ENCODE measurements at places on chromosomes 1 and 21.
A peak's percentile ranks its signal among the peaks of the same experiment; 100 is the strongest.

- DNase-seq = no peak
Measured at GRCh38 chr1:56216218-56216617, 363.1 kb downstream of the PLPP3 start.

- no peak for DNase-seq
Measured at GRCh38 chr21:46675595-46676280, 40.3 kb downstream of the PRMT2 start.

- no peak for DNase-seq
Measured at GRCh38 chr1:183753464-183753891, 51.4 kb upstream of the RGL1 start.

DNA sequence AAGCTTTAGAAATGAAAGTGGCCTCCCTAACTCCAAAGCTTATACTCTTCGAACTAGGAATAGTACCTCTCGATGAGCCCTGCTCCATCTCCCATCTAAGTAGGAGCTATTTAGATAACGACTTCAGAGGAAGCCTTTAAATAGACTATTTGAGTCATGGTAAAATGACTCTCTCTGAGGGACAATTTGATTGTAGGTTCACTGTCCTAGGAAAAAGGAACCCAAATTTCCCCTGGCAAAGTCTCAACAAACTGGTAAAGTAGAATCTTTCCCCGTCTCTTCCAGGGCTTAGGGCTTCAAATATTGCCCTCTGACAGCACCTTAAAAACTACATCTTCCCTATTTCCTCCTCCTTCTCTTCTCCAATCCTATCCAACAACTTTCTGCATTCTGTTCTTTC lies 2.0 kb upstream of the FCER1A start:
- no peak for DNase-seq

- DNase-seq = no peak
Measured at GRCh38 chr21:41043014-41043413, 124.9 kb upstream of the BACE2 start.

DNA sequence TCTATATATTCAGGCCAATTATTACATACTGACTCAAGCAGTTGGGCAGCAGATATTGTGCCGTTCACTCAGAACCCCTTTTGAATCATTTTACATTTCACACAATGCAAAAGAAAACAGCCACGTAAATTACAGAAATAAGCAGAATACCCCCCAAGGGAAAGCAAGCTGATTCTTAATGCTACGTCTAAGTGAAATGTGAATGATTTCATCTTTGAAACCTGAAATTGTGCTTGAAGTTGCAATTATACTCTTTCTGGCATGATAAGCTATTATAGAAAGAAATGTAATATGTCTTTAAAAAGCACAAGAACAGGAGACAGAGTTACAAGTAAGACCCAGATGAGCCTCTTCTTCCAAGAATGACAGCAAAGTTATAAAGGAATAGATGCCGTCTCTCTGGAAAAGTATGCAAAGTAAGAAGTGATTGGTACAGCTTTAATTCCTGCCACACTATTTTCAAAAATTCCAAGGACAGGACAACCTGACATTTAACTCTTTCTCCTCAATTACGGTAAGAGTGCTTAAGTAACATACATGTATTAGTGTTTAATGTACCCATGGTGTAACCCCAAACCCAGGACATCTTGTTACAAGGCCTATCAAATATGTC lies 891.5 kb upstream of the ADGRL2 start:
- no peak for DNase-seq

- no peak for DNase-seq
Measured at GRCh38 chr21:29771491-29772066, 168.2 kb downstream of the GRIK1 start.

DNA sequence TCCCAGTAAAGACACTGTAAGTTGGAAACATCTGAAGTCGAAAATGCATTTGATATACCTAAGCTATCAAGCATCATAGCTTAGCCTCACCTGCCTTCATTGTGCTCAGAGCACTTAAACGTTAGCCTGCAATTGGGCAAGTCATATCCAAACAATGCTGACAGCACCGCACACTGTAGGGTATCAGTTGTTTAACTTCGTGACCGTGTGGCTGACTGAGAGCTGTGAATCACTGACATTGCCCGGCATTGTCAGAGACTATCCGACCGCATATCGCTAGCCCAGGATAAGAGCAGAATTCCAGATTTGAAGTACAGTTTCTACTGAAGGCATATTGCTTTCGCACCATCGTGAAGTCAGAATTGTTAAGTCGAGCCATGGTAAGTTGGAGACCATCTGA lies 41.5 kb downstream of the GALNT2 start:
- no peak for DNase-seq

- DNase-seq = no peak
Measured at GRCh38 chr1:227938276-227938675, 9.5 kb downstream of the WNT9A start.

DNA sequence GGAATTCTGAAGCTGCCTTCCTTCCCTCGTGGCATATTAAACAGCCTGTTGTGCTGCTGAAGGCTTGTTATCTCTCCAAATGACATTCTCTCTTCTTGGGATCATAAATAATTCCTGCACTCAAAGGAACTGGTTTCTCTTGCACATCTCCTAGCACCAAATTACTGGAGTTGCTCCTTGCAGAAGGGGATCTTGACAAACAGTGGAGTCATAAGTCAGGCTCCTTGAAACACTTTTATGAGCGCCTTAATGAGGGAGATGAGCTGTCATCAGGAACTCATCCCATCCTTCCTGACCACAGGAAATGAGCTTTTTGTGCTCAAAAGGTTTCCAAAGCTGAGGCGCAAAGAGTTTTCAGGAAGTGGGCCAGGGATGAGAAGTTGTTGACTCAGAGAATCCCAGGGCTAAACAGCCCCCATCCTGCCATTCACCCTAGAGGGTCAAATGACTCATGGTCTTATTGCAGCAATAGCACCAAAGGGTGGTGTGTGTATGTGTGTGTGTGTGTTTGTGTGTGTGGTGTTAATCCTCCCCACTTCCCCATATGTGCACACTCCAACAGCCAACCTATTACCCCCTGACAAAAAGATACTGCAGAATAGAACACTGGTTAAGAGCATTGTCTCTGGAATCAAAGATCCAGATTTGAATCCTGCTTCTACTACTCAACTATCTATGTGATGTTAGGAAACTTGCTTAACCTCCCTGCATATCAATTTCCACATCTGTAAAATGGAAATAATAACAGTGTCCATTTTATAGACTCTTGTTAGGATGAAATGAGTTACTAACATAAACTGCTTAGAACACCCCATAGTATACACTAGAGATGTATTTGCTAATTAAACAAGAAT lies 2.8 kb upstream of the PHC2 start:
- DNase-seq = peak; percentile 12

DNA sequence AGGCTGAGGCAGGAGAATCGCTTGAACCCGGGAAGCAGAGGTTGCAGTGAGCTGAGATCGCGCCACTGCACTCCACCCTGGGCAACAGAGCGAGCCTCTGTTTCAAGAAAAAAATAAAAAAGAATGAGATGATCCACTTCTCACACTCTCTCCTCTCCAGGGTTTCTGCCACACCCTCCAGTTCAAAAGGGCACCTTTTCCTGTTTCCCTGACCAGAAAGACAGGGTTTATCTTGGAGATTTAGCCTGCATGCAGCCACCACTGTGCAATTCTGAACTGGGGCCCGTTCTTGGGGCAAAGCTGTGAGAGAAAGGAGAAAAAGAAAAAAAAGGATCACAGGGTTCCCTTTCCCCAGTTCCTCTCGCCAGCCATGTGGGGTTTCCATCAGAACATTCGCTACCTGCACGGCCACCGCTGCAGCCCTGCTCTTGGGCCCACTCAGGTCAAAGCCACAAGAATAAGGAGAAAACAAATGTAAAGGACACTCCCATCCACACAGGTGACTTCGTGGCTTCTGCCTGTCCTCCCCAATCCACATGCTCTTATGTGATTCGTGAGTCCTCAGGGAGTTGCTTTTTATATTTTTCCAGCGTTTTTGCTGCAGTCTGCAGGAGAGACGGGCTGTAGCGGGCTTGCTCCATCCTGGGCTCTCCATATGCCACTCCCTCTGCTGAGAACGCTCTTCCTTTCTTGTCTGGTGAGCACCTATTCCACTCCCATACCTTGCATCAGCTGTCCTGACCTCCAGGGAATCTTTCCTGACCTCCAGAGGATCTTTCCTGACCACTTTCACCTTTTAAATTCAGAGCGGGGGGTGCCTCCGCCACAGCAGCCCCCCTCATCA lies 26.4 kb downstream of the GNG4 start:
- DNase-seq = no peak

- DNase-seq = no peak
Measured at GRCh38 chr21:38314558-38314957, 57.8 kb downstream of the KCNJ15 start.

DNA sequence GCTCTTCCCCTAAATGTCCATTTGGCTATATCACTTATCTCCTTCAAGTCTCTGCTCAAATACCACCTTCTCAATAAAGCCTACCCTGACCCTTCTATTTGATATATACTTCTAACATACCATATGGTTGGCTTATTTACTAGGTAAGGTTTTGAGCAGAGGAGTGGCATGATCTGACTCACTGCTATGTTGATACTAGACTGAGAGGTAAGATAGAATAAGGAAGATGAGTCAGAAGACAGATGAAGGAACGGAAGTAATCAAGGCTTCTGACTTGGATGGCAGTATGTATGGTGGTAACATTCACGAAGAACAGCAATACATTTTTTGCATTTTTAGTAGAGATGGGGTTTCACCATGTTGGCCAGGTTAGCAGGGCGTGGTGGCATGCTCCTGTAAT lies 4.8 kb upstream of the HRNR start:
- no peak for DNase-seq

DNA sequence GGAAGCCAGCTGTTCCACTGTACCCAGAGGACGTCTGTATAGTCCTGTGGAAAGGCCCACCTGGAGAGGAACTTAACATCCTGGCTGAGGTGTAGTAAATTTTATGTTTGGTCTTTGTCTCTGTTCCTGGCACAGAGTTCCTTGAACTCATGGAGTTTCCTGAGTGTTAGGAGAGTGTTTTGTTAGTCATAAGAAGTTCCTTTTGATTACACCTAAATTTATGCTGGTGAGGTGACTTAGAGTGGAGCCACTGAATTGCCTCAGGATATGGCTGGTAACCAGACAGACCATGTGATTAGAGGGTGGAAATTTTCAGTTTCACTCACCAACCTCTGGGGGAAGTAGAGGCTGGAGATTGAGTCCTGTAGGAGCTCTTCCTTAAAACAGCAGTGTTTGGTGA lies 57.9 kb downstream of the RASAL2 start:
- no peak for DNase-seq

DNA sequence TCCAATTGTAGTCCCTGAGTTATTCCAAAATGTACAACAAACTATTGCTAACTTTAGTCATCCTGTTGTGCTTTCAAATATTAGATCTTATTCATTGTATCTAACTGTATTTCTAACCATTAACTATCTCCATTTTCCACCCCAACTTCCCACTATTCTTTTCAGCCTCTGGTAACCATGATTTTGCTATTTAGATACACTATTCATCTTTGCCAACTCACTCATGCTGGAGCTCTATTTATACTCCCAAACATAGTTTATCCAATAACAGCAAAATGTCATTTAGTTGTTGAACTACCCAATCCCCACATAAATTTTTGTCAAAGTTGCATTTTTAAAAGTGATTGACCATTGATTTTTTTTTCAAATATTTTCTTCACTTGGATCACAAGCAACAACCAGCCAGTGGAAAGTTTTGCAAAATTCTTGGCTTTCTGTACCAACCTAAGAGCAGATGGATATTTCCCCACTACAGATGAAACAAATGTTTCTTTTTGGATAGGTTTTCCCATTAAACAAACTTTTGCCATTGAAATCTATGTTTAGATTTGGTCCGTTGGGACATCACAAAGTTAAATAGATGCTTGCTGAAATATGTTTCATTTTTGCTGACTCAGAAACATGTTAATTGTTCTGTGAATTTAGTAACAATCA lies 866.0 kb downstream of the LTN1 start:
- DNase-seq = no peak

- DNase-seq = no peak
Measured at GRCh38 chr1:4755864-4756504, 101.6 kb downstream of the AJAP1 start.

- no peak for DNase-seq
Measured at GRCh38 chr1:65265296-65265650, 44.1 kb upstream of the DNAJC6 start.

DNA sequence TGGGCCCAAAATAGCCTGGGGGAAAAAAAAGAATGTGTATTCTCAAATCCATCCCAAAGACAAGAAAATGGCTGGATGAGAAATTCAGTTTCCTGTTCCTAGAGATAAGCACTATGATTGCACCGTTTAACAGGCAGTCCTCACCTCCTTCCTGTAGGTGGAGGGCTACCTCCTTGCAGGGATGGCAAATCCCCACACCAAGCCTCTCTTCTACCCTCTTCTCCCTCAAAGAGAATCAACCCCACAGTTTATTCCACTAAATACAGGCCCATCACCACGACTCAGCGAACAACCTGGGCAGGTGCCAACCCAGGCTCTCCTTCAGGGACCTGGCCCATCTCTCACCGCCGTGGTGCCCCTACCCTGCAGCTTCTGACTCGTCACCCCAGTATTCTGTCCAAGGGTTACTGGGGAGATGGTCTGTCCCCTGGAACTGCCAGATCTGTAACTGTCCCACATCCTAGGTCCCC lies 3.4 kb upstream of the CHD5 start:
- no peak for DNase-seq

DNA sequence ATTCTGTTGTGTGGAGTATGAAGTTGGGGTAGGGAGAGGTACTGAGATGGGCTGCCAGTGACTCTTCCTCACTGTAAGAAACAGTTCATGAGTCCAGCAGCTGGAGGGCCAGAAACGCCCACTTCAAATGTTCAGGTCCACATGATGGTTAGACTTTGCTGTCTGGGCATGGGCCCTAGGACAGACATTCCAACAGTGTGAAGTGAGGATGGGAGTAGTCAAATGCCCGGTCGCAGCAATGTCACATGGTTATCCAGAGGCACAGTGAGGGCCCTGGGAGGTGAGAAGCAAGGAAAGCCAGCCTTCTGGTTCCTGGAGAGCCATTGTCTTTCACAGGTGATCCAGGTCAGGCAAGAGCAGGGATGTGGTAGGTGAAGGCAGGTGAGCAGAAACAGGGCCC lies 304.4 kb downstream of the HHAT start:
- DNase-seq = no peak

GRCh38 chr1:100253552-100253951 lies 3.9 kb upstream of the DBT start:
- no peak for DNase-seq

Measured in CD4-positive, alpha-beta T cell treated with Interleukin-21 for 1 hour (primary cell).